ENCODE measurements at places on chromosomes 3 and 15. TPM values are rescaled to one million over a fixed set of nuclear protein-coding genes. Genes with fewer than 3 reads are reported as not detected.

- no peak overlapping the region for H3K27ac ChIP-seq
- peaks cover 4% of the 10 kb centered on the region for H3K36me3 ChIP-seq
- peaks cover 5% of the 10 kb centered on the region for H3K4me1 ChIP-seq
Observed at GRCh38 chr3:52298149-52299098, 10.8 kb downstream of the GLYCTK start.

DNA sequence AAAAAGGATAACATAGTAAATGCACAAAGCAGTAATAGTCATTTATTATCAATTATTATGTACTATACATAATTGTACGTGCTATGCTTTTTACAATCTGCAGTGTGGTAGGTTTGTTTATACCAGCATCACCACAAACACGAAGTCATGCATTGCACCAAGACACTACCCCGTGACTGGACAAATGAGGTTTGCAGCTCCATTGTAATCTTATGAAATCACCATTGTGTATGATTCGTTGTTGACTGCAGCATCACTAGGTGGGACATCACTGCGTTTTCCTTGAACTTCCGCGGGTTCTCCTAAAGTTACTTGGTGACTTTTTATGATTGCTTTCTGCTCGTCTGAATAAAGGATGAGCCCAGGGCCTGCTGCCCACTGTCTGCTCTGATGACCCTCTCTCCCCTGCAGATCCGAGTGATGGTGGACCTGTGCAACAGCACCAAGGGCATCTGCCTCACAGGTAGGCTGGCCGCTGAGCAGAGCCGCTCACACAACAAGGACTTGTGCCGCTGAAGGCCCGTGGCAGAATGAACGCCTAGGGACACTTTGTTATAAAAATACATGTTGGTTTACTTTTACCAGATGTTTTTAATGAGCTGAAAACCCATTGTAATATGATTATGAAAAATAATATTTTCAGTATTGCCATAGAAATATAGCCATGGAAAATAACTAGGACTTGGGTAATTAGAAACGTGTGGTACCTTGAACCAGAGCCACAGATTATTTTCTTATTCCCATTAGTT is 35.8 kb downstream of the GLDN start:
- no peak overlapping the region for H3K4me3 ChIP-seq
- no peak overlapping the region for H3K27ac ChIP-seq
- no peak for DNase-seq
- peaks cover 32% of the 10 kb centered on the region for H3K4me1 ChIP-seq

- H3K4me3 ChIP-seq, result no peak overlapping the region
- no peaks in the 10 kb centered on the region for H3K36me3 ChIP-seq
- no peak for DNase-seq
- peaks cover 45% of the 10 kb centered on the region for H3K4me1 ChIP-seq
- no peaks in the 10 kb centered on the region for H3K27me3 ChIP-seq
Observed at GRCh38 chr3:151900884-151901643, 27.6 kb downstream of the SUCNR1 start.

- H3K4me1 ChIP-seq, result no peaks in the 10 kb centered on the region
- DNase-seq, result no peak
- no peak overlapping the region for H3K4me3 ChIP-seq
- no peaks in the 10 kb centered on the region for H3K27me3 ChIP-seq
Observed at GRCh38 chr3:34090876-34091275, 292.4 kb downstream of the PDCD6IP start.

DNA sequence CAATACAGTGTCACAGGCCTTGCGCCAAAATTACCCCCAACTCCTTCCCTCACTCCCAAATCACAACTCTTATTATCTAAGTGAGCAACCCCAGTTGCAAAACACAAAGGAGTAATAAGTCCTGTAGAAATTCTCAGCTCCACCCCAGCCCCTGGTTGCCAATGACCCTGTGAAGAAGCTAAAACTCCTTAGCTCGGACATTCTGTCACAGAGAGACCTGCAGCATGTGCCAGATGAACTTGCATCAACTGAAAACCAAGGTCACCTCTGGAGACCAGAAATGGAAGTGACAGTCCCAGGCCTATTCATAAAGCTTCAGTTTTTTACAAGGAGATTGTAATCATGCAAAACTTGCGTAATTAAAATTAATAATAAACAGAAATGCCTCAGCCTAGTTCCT is 55.2 kb downstream of the RBPMS2 start:
- no peaks in the 10 kb centered on the region for H3K27me3 ChIP-seq
- DNase-seq, result no peak
- peaks cover 26% of the 10 kb centered on the region for H3K4me1 ChIP-seq
- H3K27ac ChIP-seq, result no peak overlapping the region
- H3K36me3 ChIP-seq, result peaks cover 11% of the 10 kb centered on the region
- H3K4me3 ChIP-seq, result no peak overlapping the region

DNA sequence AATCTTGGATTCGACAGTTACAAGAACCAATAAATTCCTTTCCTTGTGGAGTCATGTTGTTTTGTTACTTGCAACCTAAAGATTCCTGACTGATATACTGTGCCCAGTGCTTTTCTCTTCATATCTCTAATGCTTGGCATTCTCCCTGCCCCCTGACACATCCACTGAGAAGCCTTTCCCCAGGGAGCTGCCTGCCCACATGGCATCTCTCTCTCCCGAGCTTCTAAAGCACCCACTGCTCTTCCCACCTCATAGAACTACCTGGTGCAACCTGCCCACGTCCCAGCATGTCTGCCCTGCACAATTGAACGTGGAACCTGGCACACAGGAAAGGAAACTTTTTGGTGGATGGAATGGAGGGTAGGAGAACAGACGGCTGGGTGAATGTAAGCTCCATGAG is 6.8 kb downstream of the CYP8B1 start:
- no peak overlapping the region for H3K27ac ChIP-seq
- no peaks in the 10 kb centered on the region for H3K36me3 ChIP-seq
- DNase-seq, result no peak
- no peaks in the 10 kb centered on the region for H3K27me3 ChIP-seq
- no peak overlapping the region for H3K4me3 ChIP-seq
- H3K4me1 ChIP-seq, result peaks cover 5% of the 10 kb centered on the region

DNA sequence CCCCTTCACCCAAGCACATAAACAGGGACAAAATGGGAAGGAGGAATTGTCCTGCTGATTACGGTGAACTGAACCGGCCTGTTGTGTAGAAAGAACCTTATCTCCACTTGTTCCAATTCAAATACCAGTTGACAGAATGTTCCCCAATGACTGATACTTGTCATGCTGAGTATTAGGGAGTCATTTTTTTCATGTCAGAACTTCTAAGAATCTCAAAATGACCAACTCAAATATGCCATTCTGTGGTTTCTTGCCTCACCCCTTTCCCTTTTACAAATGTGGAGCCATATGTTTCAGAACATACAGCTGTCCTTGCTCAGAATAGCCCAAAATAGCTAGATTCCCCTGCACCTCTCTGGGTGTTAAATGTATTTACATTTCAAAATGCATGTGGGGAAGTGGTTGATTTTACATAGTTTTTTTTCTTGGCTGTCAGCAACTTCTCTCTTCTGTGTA is 405.9 kb upstream of the TBL1XR1 start:
- H3K27me3 ChIP-seq, result no peaks in the 10 kb centered on the region
- peak overlapping the region; percentile 28 for H3K27ac ChIP-seq
- H3K4me3 ChIP-seq, result no peak overlapping the region
- H3K36me3 ChIP-seq, result no peaks in the 10 kb centered on the region
- no peak for DNase-seq

GRCh38 chr15:92683511-92683834 is 27.9 kb upstream of the FAM174B start:
- DNase-seq, result peak; percentile 53
- no peaks in the 10 kb centered on the region for H3K36me3 ChIP-seq
- peak overlapping the region; percentile 71 for H3K27ac ChIP-seq
- peaks cover 4% of the 10 kb centered on the region for H3K4me1 ChIP-seq

Gene NME9
- total RNA-seq, result not detected

Gene FBXO40
- total RNA-seq, result not detected

Gene CCDC39
- 0.17 TPM for total RNA-seq

Gene MEGF11
- total RNA-seq, result not detected

Measured in esophagus muscularis mucosa (tissue), 4 donors.